Naive thymus-derived CD8-positive, alpha-beta T cell (primary cell): ENCODE measurements at places on chromosomes 13 and 19.
A peak's percentile ranks its signal among the peaks of the same experiment; 100 is the strongest.

DNA sequence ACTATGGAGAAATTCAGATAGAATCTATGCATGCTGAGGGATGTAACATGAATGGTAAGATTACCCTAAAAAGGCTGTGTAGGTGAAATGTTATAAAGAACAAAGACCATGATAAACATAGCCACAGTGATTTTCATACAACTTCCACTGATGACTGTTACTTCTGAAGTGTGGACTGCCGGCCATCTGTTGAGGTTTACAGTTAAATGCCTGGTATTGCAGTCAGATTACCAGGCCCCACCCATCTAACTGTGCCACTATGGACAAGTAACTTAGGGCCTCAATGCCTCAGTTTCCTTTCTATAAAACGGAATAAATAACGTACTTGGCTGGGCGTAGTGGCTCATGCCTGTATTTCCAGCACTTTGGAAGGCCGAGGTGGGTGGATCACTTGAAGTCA is 395.6 kb downstream of the KLF12 start:
- DNase-seq: no peak

GRCh38 chr13:98784666-98785065 is 32.2 kb upstream of the SLC15A1 start:
- no peak for DNase-seq

DNA sequence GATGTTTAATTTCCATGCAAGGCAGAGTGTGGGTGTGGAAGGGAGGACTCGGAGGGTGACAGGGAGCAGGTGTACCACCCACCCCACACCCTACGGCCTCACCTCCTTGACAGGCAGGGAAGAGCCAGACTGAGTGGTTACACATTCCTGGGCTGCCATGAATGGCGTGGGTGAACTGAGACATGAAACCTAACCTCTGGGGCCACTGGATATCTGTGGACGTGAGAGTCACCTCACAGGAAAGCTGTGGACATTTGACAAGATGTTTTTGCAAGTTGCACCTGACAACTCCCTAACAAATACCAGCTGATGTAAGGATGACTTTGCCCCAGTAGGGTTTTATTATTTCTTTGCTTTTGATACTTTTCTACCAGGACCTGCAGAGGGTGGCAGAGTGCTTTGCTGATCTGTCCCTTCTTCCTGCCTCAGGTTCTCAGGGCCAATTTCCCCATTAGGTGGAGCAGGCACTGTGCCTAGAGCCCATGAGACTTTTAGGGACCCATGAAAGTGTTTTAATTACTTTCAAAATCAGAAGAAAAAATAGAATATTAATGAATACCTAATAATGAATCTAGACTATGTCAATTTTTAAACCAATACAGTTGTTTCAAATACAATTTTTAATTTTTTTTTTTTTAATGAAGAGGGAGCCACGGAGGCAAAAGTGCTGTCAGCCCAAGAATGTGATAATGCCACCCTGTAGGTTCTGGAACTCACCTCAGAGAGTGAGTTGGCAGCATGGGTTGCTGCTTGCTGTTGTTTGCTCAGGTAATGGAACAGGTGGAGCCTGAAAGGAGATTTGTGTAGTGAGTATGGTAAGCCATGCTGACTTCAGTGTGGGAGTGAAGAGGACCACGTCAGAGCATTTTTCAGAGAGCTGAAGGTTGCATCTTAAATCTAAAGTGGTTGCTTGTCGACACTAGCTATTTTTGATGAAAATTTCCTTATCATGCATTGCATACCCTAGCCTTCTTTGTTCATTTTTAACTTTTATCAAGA is 58.0 kb upstream of the CYSLTR2 start:
- peak; percentile 36 for DNase-seq

- no peak for DNase-seq
Observed at GRCh38 chr19:47723581-47723940, 10.3 kb downstream of the EHD2 start.

- no peak for DNase-seq
Observed at GRCh38 chr13:81394640-81395039, 1053.7 kb upstream of the SPRY2 start.

DNA sequence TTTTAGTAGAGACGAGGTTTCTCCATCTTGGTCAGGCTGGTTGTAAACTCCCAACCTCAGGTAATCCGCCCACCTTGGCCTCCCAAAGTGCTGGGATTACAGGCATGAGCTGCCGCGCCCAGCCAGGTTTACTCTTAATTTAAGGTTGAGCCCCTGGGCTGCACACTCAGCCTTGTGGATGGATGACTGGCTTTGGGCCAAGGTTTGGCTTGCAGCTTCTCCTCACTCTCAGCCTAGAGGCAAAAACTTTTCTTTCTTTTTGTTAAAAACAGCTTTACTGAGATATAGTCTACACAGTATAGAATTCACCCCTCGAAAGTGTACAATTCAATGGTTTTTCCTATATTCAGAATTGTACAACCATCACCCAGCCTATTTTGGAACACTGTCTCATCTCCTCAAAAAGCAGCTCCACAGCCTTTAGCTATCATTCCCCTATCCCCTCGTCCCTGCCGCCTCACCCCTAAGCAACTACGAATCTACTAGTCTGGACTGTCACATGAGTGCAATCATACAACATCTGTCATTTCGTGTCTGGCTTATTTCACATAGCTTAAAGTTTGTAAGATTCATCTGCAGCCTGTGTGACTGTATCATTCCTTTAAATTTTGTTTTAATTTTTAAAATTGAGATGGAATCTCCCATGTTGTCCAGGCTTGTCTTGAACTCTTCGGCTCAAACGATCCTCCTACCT is 14.5 kb upstream of the TSPAN16 start:
- no peak for DNase-seq

DNA sequence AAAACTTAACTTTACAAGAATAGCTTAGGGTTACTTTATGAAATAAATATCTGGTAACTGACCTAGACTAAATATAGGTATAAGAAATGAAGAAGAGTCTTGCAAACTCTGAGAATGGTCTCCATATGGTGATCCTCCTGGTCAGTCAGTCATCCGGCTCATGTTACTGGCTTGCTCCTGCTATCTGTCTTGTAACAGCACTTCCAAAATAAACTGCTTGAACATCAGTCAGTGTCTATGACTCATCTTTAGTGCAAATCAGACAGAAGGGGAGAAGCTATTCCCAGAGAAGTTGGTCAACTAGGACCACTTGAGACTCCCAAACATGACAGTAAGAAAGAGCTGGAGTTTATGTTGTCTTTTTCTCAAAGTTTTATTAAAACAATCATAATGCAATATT is 1550.9 kb downstream of the PCDH9 start:
- no peak for DNase-seq

DNA sequence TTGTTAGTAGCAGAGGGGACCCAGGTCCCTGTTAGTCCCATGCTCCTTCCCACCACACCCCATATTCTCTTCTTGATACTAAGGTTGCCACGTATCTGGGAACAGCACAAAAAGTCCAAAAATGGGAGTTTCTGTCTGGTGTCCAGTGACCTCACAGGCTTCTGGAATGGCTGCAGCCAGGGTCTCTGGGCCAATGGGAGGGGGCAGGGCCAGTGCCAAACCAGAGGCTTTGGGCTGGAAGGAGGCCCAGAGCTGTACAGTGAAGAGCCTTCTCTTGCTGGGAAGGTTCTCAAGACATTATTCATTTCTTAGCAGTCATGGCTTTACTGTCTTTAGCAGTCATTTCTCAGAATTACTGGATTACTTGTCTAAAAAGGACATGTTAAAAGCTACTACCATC is 119.2 kb downstream of the FRY start:
- DNase-seq: no peak

DNA sequence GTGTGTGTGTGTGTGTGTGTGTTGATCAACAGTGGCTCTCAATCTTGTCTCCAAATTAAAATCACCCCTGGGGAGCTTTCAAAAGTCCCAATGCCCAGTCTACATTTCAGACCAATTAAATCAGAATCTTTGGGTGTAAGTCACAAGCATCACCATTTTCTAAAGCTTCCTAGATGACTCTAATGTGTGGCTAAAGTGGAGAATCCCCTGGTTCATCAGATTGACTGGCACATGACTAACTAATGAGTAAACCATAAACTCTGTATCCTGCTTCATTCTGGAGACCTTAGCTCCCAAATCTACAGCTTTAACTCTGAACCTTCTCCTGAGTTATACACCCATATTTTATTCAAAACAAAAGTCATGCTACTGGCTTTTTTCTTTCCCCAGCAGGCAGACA is 131.3 kb downstream of the SUCLA2 start:
- no peak for DNase-seq

GRCh38 chr13:100547791-100548201 is 40.8 kb downstream of the GGACT start:
- DNase-seq: no peak
